GM04503 (cell line): ENCODE measurements at places on chromosomes 2 and 18.

- no peak for DNase-seq
These were observed 87.5 kb downstream of the CCDC85A start for GRCh38 chr2:56271275-56271674.

DNA sequence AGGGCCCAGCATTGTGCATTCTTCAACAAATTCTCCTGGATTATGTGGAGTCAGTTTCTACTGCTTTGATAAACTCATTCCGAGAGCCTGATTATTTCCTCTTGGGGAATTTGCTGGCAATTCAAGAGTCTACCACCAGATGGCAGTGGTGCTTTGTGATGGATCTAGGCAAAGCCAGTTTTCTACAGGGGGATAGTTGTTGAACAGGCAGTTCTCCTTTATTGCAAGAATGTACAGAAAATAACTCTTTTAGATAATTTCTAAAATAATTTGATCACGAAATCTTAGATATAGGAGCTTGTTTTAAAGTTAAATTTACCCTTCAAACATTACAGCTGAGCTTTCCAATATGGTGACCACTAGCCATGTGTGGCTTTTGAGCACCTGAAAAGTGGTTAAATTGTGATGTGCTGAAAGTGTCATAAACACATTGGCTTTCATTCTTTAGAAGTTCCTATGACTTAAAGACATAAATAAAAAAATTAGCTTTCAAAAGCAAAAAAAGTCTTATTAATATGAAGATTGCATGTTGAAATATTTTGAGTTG, 66.7 kb upstream of the HAAO start:
- DNase-seq, result peak; percentile 25

GRCh38 chr2:54106631-54107454, 8.6 kb upstream of the ACYP2 start:
- no peak for DNase-seq

GRCh38 chr2:182366628-182367027, 60.2 kb downstream of the PDE1A start:
- peak; percentile 90 for DNase-seq

GRCh38 chr2:130756053-130756873, 923 bp downstream of the AMER3 start:
- no peak for DNase-seq

DNA sequence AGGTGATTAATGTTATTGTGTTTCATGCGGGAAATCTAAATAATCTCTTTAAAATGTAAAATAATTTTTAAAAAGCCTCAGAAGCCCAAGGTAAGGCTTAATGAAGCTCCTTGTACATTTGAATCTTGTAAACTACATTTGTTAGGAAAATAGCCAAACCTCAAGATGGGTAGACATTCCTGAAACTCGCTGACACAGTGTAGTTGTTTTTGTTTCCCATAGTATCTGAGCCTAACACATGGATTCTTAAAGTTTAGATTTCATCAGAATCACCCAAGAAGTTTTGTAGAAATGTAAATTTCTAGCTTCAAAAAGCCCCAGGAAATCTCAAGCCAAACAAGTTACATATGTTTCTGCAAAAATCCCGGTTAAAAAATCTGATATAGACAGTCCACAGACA, 1221.1 kb upstream of the ACVR2A start:
- DNase-seq, result no peak

GRCh38 chr2:218021536-218022071, 18.8 kb upstream of the TNS1 start:
- DNase-seq, result no peak

DNA sequence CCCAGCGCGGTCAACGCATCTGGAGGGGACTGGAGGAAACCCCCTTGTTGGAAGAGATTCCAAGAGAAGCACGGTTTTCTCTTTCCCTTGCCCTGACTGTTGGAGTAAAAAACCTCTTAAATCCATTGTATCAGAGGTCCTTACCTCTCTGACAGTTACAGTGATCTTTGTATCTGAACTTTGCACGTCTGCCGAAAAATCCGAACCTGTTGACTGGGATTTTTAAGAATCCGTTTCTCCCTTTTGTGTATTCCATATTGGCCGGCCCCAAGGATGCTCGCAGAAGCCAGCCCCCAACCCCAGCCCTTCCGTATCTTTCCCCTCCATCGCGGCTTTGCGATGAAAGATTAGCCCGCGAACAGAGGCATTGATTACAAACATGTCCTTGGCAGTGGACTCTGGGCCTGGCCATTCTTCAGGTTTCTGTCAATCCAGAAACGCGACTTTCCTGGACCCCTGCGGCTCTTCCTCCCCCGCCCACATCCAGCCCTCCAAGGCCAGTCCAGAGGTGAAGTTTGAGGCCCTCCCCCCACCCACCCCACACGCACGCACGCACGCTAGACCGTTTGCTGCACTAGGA, 4.6 kb upstream of the DLX1 start:
- no peak for DNase-seq

GRCh38 chr18:71398531-71398930, 1109.7 kb downstream of the SOCS6 start:
- no peak for DNase-seq

DNA sequence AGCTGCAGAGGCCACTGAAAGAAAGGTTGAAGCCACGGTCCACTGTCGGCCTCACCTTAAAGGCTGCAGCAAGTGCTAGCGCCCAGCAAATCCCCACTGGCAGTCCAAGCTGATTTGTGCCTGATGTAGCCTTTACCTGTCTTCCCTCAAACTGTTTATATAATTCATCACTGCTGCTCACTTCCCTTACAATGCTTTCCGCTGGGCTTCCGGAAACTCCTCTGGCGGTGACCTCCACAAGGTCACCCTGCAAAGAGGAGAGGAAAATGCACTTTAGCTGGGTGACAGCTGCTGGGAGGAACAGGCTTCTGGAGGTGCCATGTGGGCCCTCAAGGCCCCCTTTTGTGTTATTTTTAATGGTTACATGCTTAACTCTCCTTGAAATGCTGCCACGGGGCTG, 126.2 kb downstream of the CMPK2 start:
- no peak for DNase-seq

GRCh38 chr2:2656115-2657011, 325.3 kb upstream of the MYT1L start:
- no peak for DNase-seq

DNA sequence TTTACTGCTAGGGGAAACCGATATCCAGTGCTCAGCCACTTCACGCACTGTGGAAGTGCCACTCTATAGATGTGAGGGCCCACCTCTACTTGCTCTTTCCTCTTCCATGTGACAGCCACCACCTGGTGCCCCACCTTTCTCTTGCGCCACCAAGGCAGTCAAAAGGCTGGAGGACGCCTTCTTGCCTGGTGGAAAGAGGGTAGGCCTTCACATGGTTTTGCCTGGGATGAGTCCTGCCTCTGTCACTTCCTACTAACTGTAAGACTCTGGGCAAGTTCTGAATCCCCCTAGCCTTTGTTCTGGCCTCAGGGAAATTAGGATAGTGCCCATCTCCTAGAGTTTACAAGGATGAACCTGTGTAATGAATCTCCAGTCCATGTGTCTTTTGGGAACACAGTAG, 66.1 kb upstream of the ODC1 start:
- DNase-seq, result no peak

DNA sequence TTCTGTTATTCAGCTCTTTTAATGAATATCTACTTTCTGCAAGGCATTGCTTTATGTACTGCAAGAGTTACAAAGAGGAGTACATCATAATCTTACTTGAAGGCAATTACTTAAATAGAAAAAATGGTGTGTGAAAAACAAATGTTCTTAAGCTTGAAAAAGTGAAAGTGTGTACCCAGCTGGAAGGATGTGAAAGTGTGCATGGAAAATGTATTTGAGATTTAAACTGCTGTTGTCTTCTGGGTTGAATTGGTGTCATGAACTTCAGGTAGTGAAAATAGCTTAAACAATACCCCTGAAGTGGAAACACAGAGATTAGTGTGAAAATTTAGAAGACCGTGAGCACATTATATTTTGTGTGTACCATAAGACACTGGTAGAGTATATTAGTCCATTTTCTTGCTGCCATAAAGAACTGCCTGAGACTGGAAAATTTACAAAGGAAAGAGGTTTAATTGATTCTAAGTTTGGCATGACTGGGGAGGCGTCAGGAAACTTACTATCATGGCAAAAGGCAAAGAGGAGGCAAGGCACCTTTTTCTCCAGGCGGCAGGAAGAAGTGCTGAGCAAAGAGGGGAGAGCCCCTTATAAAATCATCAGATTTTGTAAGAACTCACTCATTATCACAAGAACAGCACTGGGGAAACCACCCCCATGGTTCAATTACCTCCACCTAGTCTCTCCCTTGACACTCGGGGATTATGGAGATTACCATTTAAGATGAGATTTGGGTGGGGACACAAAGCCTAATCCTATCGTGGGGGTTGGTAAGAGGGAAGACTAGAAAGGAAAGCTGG, 38.8 kb downstream of the SCN2A start:
- no peak for DNase-seq

GRCh38 chr2:159903443-159904126, 105.6 kb upstream of the CD302 start:
- DNase-seq, result peak; percentile 11

DNA sequence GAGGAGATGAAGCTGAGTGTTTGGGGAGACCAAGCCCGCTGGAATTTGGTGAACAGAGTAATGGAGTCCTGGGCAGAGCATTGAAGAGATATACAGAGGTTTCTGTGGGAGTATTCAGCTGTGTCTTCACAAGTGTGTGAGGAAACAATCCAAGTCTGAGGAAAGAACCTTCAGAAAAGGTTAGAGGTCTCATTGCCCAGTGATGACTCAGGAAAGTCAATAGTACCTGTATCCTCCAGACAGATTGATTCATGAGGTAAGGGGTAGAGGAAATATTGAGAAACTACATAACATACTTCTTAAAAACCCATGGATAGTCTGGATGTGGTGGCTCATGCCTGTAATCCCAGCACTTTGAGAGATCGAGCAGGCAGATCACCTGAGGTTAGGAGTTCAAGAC, 392.3 kb downstream of the GALNT13 start:
- no peak for DNase-seq

DNA sequence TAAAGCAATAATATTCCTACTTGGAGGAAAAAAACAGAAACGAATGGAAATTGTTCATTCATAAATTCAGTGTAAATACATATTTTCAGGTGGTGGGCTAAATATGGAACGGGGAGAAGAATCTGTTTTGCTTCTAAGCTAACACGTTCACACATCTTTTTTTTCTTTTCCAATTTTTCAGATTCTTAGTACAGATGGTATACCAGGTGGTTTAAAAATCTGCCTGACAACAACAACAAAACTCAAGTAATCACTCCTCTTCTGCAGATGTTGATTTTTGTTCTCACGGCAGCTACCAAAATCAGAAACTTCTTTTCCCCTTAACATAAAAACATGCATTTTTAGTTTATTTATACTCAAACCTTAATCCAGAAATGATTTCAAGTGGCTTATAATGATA, 164.8 kb upstream of the SYT4 start:
- no peak for DNase-seq

DNA sequence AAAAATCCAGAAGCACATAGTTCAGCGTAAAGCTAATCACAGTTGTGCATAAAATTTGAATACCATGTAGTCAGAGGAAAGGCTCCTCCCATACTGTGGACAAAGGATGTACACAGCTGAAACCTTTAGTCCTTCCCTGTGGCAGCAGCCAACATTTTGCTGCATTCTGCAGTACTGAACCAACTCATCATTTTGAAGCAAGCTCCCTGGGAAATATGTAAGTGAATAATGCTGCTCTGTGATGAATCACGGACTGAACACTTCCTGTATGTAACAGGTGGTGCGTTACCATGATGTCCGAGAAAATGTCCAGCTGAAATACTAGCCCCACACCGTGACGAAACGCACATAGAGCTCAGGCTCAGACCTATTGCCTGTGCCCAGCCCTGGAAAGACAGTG, 421.1 kb upstream of the RAB12 start:
- no peak for DNase-seq

- no peak for DNase-seq
These were observed 11.0 kb downstream of the SDC1 start for GRCh38 chr2:20213651-20214565.

DNA sequence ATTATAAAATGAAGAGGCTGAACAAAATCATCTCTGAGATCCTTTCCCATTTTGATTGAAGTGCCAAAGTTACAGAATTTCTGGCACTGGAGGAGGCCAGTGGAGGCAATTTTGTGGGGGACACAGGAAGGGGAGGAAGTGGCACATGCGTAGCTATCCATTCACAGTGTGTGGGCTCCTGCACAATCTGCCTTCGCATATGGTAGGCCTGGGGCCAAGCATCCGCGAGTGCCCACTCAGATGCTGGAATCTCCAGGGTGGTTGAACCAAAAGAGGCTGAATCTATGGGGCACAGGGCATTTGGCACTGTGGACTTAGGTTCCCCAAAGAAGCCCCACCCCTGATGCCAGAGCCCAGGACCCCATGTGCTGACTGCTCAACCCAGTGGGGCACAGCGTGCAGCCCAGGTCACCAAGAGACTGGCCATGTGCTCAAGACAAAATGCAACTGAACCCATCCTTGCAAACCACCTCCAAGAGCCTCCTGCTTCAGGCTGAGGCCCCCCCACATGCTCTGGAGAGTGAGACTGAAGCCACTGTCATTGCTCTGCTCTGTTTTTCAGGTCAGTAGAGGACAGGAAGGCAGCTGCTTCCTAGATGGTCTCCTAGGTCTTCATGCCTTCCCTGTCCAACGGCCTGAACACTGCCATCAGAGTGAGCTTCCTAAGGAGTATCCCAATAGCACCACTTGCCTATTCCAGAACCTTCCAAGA, 28.5 kb downstream of the ST8SIA5 start:
- no peak for DNase-seq

- DNase-seq, result no peak
These were observed 12.3 kb upstream of the C2orf42 start for GRCh38 chr2:70203086-70203485.

GRCh38 chr2:217366266-217366895, 506.5 kb upstream of the TNP1 start:
- no peak for DNase-seq

GRCh38 chr18:13444430-13445240, 226.1 kb downstream of the LDLRAD4 start:
- DNase-seq, result no peak

GRCh38 chr2:213015387-213016165, 135.8 kb downstream of the IKZF2 start:
- DNase-seq, result no peak

DNA sequence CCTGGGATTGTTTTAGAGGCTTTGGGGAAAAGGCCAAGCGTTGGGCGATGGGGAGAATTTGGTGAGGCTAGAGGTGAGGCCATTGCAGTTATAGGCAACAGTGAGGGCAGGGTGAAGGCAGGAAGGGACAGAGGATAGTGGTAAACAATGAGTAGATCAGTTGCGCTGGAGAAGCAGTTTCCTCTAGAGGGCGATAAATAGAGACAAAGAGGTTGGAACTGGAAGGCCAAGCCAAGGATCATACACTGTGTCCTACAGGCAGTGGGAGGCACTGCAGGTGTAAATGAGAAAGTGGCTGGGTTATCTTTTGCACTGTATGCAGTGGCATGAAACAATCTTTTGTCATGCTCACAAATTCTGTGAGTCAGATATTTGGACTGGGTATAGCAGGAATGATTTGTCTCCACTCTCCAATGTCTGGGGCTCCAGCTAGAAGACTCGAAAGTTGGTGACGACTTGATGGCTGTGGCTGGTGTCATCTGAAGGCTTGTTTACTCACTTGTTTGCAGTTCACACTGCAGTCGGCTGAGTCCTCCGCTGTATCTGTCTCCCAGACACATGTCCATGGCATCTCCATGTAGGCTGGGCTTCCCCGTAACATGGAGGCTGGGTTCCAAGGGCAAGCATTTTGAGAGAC, 82.1 kb downstream of the TNP1 start:
- no peak for DNase-seq
